ENCODE measurements at places on chromosomes 1 and 21.
A peak's percentile ranks its signal among the peaks of the same experiment; 100 is the strongest.

GRCh38 chr1:41358131-41359021 lies 2.9 kb upstream of the FOXO6 start:
- DNase-seq = no peak

DNA sequence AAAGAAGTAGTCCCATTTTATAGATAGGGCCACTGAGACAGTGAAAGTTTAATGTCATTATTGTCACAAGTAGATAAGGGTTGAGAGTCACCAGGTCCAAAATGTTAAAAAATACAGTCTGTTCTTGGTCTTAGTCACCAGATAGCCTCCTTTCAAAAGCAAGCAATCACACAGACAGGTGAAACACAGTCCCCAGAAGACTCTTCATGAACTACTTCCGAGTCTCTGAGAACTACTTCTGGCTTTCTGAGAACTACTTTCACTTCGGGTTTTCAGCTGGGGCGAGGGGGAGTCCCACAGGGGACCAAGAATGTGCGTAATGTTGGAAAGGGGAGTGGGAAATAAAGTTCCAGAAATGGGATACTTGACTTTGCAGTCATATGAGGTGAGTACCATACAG lies 143.2 kb downstream of the HHIPL2 start:
- DNase-seq = no peak

DNA sequence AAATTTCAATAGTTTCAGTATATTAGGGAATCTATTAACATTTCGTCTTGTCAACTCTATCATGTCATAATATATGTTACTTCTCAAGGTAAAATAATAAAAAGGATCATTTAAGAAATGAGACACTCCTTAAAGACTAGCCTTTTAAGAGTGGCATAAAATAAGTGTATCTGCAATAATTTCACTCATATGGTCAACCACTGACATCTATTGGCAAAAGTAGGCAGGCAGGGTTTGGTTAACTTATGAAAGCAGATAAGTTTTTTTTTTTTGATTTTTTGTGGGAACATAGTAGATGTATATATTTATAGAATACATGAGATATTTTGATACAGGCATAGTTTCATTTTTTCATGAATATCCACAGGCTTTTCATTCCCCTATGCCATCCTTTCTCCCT lies 5.5 kb upstream of the RGS21 start:
- DNase-seq = peak; percentile 15

DNA sequence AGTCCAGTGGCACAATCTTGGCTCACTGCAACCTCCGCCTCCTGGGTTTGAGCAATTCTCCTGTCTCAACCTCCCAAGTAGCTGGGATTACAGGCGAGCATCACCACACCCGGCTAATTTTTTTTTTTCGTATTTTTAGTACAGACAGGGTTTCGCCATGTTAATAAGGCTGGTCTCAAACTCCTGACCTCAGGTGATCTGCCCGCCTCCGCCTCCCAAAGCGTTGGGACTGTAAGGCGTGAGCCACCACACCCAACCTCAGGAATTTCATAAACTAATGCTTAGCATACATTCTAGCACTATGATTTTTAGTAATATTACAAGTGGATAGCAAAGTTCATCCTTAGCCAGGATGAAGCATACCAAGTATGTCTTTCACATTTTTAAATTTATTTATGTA lies 8.7 kb downstream of the DNAJC11 start:
- no peak for DNase-seq

DNA sequence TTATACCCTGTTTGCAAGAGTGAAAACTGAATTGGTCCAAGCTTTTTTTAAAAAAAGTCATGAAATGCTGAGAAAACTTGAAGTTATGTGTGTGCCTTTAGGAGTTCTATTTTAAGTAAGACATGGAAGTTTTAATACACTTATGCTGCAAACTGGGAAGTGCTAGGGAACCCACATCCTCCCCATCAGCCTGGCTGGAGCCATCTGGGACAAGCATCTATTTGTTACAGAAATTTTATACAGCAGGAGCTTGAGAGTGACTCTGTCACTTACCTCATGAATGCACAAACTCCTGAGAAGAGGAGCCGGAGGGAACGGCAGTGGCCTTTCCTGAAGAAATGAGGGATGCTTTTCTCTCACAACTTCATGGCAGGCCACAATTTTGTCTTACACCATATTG lies 78.2 kb upstream of the SLC44A3 start:
- no peak for DNase-seq

DNA sequence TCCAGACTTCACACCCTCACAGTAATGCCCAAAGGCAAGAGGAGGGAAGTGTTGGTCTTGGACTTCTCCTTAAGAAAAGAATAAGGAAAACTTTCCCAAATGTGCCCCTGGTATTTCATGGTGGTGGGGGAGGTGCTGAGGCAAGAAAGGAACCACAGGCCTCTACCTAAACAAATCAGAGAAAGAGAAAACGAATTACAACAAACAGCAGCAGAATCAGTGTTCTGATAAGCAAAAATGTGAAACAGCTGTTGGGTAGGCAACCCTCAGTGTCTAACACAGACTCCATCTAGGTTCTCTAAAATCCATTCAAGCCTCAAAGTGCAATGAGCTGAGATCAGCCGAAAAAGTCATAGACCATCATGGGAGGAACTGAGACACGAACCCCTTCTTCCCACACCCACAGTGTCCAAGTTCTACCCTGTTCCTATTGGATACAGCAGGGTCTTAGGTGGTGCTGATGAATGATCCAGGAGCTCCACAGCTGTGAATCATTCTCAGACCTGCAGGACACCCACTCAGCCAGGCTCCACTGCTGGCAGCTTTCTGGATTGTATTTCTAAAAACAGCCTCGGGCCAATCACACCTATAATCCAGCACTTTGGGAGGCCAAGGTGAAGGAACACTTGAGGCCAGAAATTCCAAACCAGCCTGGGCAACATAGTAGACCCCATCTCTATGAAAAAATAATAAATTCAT lies 149.1 kb downstream of the PLPP3 start:
- DNase-seq = no peak

DNA sequence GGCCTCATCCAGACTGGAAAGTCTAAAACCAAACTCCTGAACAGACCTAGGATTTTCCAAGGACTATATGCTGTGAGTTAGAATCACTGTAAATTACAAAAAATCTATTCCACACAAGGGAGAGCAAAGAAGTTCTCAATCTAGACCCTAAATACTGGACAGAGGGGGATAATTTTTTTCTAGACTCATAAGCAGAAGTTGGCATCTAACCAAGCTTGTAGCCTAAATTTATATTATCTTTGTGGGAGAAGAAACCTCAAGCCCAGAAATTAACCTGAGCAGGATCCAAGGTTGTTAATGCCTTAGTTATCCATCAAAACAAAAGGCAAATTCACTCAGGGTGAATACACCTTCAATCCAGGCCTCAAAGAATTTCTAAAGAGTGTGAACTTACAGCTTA lies 290.2 kb downstream of the SMYD3 start:
- no peak for DNase-seq

DNA sequence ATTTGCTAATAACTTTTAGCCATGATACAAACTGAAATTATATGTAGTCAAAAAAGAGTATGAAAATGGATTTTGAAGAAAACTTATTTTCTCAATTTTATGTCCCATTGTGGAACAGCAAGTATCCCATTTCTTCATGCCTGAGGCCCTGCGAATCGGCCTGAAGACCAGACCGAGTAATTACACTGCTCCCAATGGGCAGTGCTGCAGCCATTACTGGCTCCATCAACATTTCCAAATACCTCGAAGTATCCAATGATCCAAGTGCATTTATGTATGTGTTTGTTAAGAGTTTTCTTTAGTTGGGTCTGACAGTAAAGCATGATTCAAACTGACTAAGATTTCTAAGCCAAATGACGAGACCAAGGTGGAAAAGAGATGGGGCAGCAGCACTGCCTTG lies 44.4 kb downstream of the HSF2BP start:
- DNase-seq = no peak

GRCh38 chr1:176866011-176866714 lies 298.3 kb downstream of the ASTN1 start:
- DNase-seq = no peak

GRCh38 chr1:171139890-171140289 lies 45.2 kb upstream of the FMO2 start:
- no peak for DNase-seq

DNA sequence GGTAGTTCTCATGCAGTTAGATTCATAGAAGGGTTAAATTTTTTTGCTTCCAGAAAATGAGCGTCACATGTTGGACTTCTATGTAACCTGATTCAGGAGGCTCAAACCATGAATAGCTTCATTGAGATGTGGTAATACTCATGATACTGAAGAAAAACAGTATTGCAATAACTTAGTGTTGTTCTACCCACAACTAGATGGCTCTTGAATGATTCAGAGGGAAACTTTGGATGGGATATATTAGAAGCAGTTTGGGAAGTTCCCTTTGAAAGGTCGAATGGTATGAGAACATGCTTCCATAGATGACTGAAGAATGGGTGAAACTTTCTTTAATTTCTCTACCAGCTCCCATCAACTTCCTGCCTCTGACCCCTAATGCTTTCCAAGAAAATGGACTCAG lies 211.7 kb upstream of the PTGFR start:
- DNase-seq = peak; percentile 47

GRCh38 chr1:5684791-5685190 lies 307.4 kb downstream of the NPHP4 start:
- no peak for DNase-seq

GRCh38 chr1:32232558-32233304 lies 10.5 kb downstream of the EIF3I start:
- no peak for DNase-seq

- no peak for DNase-seq
Observed at GRCh38 chr21:20968391-20968790, 29.8 kb upstream of the NCAM2 start.

DNA sequence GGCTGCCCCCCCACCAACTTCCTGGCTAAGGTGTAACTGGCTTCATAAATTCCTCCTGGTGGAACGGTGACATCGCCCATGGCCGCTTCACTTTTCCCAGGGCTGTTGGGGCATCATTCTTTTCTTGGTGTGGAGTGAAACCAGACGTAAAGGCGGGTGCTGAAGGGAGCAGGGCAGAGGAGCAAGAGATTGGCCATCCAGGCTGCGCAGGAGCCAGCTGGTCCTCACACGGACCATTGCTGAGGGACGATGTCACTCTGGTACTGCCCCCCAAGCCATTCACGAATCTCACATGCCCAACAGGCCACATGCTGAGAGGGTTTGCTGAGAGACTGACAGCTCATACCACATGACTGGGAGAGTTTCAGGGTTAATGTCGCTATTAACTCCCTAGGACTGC lies 10.5 kb upstream of the PKP1 start:
- no peak for DNase-seq

- DNase-seq = no peak
Observed at GRCh38 chr1:241592273-241592958, 47.8 kb downstream of the CHML start.

GRCh38 chr1:209190591-209191261 lies 392.8 kb upstream of the CAMK1G start:
- DNase-seq = peak; percentile 28

GRCh38 chr1:112399456-112399855 lies 3.4 kb downstream of the CTTNBP2NL start:
- no peak for DNase-seq

GRCh38 chr1:45370575-45370974 lies 30.3 kb upstream of the MUTYH start:
- no peak for DNase-seq

- DNase-seq = no peak
Observed at GRCh38 chr1:94719926-94720793, 100.0 kb upstream of the SLC44A3 start.

DNA sequence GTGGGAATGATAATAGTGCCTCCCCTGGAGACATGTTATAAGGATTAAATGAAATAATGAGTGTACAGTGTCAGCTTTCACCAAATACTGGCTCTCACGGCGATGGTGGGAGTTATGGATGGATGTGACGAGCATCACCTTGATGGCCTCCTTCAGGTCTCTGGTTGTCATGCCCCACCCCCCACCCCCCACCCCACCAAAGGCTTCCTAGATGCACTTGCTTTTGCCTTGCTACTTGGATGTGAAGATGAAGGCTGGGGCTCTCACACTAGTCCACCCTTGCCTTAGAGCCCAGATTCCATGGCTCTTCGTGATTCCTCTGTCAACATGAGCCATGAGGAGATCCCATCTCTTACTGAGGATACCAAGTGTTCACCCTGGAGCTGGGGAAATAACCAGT lies 412.3 kb downstream of the NPHP4 start:
- no peak for DNase-seq

DNA sequence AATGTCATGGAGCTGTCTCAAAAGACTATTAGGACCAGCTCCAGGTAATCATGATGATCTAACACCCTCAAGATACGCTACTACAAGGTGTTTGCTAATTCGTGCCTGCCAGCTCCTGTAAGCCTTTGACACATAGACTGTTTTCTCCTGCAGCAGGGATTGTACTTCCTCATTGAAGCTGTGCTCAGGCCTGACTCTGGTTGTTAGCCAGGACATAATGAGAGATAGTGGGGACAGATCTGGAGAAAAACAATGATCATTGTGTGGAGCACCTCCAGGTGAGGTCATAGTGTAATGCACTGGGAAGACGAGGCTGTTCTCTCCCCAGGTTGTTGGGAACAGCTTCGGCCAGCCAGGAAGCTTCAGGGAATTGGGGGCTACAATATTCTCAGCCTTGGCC lies 94.6 kb downstream of the SETD4 start:
- no peak for DNase-seq

DNA sequence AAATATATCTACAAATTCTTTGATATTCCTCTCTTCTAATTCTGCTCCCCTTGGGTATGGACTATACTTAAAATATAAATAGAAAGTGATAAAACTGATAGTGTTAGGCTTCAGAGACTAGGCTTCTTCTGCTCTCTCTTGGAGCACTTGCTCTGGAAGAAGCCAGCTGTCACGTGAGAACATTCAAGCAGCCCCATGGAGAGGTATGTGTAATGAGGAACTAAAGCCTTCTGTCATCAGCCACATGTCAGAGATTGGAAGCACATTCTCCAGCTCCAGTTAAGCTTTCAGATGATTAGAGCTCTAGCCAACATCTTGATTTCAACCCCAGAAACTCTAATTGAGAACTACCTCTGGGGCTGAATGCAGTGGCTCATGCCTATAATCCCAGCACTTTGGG lies 34.3 kb downstream of the XKR8 start:
- DNase-seq = peak; percentile 11

DNA sequence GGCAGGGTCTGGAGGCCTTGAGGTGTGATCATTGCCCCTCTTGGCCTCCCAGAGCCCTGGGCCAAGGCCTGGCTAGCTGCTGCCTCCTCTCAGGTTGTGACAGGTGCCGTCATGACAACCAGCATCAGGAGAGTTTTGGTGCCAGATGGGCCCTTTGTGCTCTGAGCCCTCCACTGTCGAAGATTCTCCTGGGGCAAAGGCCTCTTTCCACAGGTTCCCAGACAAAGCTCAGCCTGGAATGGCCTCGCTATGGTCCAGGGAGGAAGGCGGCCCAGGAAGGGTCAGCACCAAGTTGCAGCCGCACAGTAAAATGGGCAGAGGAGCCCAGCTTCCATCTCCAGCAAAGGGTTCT lies 78.4 kb downstream of the ALPL start:
- no peak for DNase-seq

All from AG08396 (cell line).